Uterus (tissue), 4 donors: ENCODE measurements at places on chromosomes 3 and 15. TPM values are rescaled to one million over a fixed set of nuclear protein-coding genes. Genes with fewer than 3 reads are reported as not detected.

The B2M gene
- total RNA-seq: 3,458 TPM

DNA sequence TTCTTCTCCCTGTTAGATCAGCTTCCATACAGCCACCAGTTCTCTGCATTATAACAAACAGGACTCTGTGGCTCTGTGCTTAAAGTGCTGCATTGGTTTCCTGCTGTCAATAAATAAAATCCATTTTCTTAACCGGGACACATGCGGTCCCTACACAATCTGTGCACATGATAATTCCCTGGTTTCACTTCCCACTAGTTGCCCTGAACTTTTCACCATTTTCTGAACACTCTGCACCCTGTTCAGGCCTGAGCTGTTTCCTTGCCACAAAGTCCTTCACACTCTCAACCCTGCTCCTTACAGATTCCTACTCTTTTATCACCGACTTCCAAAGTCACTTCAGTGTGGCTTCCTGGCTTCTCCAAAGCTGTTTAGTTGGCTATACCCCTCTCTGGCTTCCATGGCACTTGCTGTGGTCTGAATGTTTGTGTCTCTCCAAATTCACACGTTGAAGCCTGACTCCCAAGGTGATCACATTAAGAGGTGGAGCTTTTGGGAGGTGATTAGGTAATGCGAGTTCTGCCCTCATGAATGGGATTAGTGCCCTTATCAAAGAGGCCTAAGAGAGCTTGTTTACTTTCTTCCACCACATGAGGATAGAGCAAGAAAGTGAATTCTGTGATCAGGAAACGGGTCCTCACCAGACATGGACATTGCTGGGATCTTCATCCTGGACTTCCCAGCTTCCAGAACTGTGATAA lies 233.4 kb downstream of the CHST2 start:
- H3K27ac ChIP-seq: no peak overlapping the region
- H3K4me3 ChIP-seq: no peak overlapping the region
- no peaks in the 10 kb centered on the region for H3K4me1 ChIP-seq
- no peaks in the 10 kb centered on the region for H3K36me3 ChIP-seq
- no peak for DNase-seq
- H3K27me3 ChIP-seq: no peaks in the 10 kb centered on the region

The LMAN1L gene
- not detected for total RNA-seq

The BTLA gene
- not detected for total RNA-seq
